ENCODE measurements at places on chromosomes 2 and 18. TPM values are rescaled to one million over a fixed set of nuclear protein-coding genes. Genes with fewer than 3 reads are reported as not detected.

- no peak for DNase-seq
Measured at GRCh38 chr2:108974674-108975073, 14.3 kb downstream of the EDAR start.

Gene GCA
- 6.8 TPM for total RNA-seq

Gene PRSS56
- not detected for total RNA-seq

DNA sequence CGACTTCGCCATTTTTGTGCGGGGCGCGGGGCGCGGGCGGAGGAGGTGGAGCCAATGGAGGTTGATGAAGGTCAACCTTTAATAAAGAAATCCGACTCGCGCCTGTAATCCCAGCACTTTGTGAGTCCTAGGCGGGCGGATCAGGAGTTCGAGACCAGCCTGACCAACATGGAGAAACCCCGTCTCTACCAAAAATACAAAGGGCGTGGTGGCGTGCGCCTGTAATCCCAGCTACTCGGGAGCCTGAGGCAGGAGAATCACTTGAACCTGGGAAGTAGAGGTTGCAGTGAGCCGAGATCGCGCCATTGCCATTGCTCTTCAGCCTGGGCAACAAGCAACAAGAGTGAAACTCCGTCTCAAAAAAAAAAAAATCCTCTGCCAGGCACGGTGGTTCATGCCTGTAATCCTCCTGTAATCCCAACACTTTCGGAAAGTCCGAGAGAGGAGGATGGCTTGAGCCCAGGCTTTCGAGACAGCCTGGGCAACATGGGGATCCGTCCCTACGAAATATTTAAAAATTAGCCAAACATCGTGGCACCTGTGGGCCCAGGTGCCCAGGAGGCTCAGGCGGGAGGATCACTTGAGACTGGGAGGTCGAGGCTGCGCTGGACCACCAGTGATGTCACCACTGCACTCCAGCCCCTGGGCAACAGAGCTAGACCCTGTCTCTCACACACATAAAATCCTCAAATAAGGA lies 493 bp upstream of the PREB start:
- no peak for DNase-seq

Gene PLCD4
- total RNA-seq = not detected

- DNase-seq = no peak
Measured at GRCh38 chr2:88549616-88550292, 77.5 kb downstream of the EIF2AK3 start.

DNA sequence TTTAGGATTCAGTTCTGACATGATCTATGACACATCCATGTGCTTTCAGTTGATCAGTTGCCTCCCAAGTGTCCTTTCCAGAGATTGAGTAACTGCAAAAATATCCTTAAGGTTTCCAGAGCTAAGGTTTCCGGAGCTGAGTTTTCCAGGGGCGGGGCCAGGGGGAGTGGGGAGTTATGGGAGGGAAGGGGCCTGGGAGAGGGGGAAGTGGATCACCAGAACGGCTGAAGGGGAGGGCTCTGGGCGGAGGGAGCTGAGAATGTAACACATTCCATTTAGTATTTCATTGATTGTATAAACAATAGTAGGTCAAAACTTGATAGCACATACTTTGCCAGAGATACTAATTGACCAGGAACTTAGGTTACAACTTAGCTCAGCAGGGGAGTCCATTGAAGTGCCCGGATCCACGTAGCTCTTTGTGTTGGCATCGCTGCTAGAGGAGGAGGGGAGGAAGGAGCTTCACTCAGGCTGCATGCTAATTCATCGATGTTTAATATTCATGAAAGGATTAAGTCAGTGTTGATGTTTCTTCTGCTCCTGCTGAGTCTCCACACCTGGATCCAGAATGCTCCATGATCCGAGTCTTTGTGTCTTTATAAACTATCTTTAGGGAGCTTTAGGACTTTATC lies 289.8 kb downstream of the ALPK2 start:
- no peak for DNase-seq

Gene SCYGR4
- not detected for total RNA-seq

GRCh38 chr2:235419996-235420395 lies 73.8 kb upstream of the AGAP1 start:
- DNase-seq = no peak

DNA sequence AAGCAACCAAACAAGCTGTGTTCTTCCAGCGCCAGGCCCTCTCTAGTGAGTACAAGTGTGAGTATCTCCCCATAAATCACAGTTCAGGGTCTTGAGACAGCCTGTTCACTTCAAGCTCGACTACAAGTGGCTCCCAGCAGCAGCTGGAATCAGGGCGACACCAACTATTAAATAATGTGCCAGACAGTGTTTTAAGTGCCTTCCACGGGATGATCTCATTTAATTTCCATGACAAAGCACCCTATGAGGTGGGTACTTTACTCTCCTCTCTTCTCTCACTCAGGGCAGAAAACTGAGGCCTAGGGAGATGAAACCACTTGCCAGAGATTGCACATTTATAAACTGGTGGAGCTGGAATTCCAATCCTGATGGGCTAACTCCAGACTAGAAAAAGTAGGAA lies 2.6 kb upstream of the FAM136A start:
- DNase-seq = no peak

DNA sequence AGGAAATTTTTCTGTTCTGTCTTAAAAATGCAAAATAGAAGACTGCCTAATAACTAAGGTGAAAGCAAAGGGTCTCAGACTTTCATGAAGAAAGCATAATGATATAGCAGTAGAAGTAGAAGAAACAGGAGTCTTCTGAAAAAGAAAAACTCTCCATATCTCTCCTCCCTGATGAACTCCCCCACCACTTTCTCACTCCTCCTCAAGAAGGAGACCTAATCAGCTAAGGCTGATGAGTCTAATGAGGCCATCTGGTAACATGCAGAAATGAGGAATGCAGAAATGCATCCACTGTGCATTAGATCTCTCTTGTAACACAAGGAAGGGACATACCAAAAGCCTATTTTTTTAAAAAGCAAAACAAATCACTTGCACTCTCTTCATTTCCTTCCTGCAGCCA lies 273.7 kb upstream of the UBE2E3 start:
- DNase-seq = no peak

DNA sequence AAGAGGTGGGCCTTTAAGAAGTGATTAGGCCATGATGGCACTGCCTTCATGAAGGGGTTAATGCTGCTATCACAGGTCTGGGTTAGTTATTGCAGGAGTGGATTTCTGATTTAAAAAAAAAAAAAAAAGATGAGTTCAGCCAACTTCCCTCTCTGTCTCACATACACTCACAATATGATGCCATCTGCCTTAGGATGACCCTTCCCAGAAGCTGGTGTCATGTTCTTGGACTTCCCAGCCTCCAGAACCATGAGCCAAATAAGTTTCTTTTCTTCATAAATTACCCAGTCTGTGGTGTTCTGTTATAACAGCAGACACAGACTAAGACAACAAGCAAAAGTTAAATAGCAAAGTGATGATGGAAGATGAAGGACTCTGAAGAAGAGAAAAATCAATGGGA lies 179.7 kb upstream of the ETAA1 start:
- DNase-seq = no peak

DNA sequence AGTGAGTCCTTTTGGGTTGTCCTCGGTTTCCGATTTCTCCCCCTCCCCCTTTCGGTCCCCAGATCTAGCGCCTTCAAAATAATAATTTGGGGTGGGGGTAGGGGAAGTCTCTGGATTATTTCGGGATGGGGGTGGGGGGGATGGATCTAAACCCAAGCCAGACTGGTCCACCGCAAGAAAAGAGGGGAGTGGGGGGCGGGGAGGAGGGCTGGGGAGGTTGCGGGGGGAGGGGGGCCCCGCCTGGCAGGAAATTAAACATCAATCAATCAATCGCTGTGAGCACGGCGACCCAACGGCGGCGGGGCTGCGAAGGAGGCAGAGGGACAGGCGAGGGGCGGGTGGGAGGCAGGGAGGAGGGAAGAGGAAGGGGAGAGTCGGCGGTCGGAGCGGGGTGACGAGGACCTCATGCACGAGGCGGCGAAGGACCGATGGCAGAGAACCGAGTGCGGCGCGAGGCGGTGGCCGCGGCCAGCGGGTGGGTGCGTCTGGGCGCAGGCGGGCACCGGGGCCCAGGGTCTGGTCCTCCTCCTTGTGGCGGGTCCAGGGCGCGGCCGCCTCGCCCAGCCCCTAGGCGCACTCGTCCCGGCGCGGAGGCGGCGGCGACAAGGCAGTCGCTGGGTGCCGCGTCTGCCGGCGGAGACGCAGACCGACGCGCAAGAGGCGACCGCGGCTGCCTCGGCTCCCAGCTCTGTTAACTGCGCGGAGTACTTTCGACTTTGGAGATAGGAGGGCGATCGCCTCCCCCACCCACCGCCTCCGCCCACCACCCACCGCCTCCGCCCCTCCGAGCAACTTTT lies 468 bp upstream of the SATB2 start:
- DNase-seq = peak; percentile 68

DNA sequence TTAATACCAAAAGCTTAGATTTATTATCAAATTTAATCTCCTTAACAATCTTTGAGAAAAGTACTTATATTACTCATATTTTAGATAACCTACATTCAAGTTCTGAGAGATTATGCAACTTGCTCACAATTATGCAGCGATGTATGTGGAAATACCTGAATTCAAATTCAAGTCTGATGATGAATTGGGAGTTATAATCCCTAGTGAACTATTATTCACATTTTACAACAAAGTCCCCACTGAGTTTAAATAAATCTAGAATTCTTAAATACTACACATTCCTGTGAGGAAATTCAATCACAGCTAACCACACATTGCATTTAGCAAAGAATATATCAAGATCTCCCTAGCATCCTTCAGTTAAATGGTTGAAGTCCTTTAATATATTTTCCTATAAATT lies 278.4 kb downstream of the NOL4 start:
- no peak for DNase-seq

GRCh38 chr2:189555232-189555631 lies 25.4 kb downstream of the SLC40A1 start:
- DNase-seq = no peak

Gene ALK
- total RNA-seq = not detected

Gene CHST9
- total RNA-seq = not detected

DNA sequence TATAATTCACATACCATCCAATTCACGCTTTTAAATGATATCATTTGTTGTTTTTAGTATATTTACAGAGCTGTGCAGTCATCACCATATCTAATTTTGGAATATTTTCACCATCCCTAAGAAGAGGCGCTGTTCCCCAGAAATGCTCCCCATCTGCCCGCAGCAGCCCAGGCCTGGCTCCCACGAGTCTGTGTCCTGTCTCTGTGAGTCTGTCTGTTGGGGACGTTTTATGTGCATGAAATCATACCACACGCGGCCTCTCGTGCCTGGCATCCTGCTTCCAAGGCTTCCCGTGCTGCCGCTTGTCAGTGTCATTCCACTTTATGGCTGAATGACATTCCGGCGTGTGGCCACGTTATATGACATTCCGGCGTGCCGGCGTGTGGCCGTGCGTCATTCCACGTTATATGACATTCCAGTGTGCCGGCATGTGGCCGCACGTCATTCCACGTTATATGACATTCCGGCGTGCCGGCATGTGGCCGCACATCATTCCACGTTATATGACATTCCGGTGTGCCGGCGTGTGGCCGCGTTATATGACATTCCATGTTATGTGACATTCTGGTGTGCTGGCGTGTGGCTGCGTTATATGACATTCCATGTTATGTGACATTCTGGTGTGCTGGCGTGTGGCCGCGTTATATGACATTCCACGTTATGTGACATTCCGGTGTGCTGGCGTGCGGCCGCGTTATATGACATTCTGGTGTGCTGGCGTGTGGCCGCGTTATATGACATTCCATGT lies 276.4 kb downstream of the TWIST2 start:
- no peak for DNase-seq

Gene CLHC1
- 6.6 TPM for total RNA-seq

- DNase-seq = no peak
Measured at GRCh38 chr2:39483534-39483933, 46.4 kb upstream of the MAP4K3 start.

- DNase-seq = peak; percentile 83
Measured at GRCh38 chr2:42906557-42907411, 114.4 kb upstream of the HAAO start.

Gene CAPG
- total RNA-seq = 1.4 TPM

Measured in SJSA1 (cell line).